Omental fat pad (tissue), 4 donors: ENCODE measurements at places on chromosomes 16 and 17. TPM values are rescaled to one million over a fixed set of nuclear protein-coding genes. Genes with fewer than 3 reads are reported as not detected.

Gene RMI2
- 1.2 TPM for total RNA-seq

Gene GAST
- not detected for total RNA-seq

Gene CPNE7
- total RNA-seq = 1.1 TPM

Gene GP1BA
- not detected for total RNA-seq

Gene TLCD1
- 5.2 TPM for total RNA-seq

Gene EVI2B
- 33.3 TPM for total RNA-seq

Gene ABCC12
- not detected for total RNA-seq

- no peak for DNase-seq
Observed at GRCh38 chr16:84563786-84564420, 54.0 kb downstream of the COTL1 start.

GRCh38 chr17:8186787-8187516, 3.0 kb downstream of the BORCS6 start:
- DNase-seq = peak; percentile 83

- DNase-seq = no peak
Observed at GRCh38 chr16:46937536-46937935, 35.9 kb downstream of the DNAJA2 start.

- no peak for DNase-seq
Observed at GRCh38 chr16:62392698-62393097, 356.5 kb upstream of the CDH8 start.

- no peak for DNase-seq
Observed at GRCh38 chr17:44568945-44569858, 11.9 kb downstream of the FZD2 start.

- no peak for DNase-seq
Observed at GRCh38 chr16:8372141-8372540, 218.2 kb downstream of the TMEM114 start.
